Stimulated activated CD4-positive, alpha-beta T cell treated with anti-CD3 and anti-CD28 coated beads, Interleukin-4, amount 100 ng/mL, for 24 hours (primary cell): ENCODE measurements at places on chromosomes 7 and 10.

- DNase-seq: no peak
Observed at GRCh38 chr7:57638666-57639065, 188.7 kb downstream of the ZNF716 start.

- DNase-seq: no peak
Observed at GRCh38 chr7:157770716-157771320, 434.0 kb downstream of the DNAJB6 start.

- DNase-seq: no peak
Observed at GRCh38 chr7:22587322-22587721, 87.3 kb upstream of the STEAP1B start.

DNA sequence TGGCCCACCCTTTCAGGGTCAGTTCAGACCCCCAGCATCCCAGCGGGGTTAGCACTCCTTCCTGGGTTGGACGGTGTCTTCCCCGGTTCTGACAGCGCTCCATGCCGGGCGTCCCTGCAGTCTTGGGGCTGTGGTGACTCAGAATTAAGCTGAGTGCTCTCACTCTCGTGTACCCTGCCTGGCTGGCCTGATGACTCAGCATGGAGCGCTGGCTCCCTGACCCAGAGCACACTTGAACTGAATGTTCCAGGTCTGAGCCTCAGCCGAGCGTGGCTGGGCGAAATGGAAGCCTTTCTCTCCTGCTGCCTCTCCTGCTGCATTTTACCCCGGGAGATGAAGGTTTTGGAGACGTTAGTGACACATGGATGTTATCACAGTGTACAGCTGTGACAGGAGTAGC is 7.1 kb downstream of the BAG3 start:
- peak; percentile 25 for DNase-seq

- DNase-seq: no peak
Observed at GRCh38 chr10:31948021-31948420, 19.4 kb upstream of the ARHGAP12 start.
